ENCODE measurements at places on chromosomes 2 and 18. TPM values are rescaled to one million over a fixed set of nuclear protein-coding genes. Genes with fewer than 3 reads are reported as not detected.

The HYCC2 gene
- total RNA-seq: 40.0 TPM

The DCC gene
- not detected for total RNA-seq

The NOSTRIN gene
- not detected for total RNA-seq

The CCDC141 gene
- total RNA-seq: 0.30 TPM

The TCF23 gene
- total RNA-seq: not detected

The B3GNT7 gene
- 2.8 TPM for total RNA-seq

The DPYSL5 gene
- not detected for total RNA-seq

The OSR1 gene
- not detected for total RNA-seq

The ADD2 gene
- total RNA-seq: not detected

The SLC5A7 gene
- not detected for total RNA-seq

The ABCG5 gene
- total RNA-seq: not detected

The MAPK4 gene
- total RNA-seq: not detected

The CHRNA1 gene
- not detected for total RNA-seq

The SYT4 gene
- not detected for total RNA-seq

The MBP gene
- 67.8 TPM for total RNA-seq

The CDH7 gene
- total RNA-seq: 0.14 TPM

The REG3G gene
- total RNA-seq: not detected

The ZNF521 gene
- total RNA-seq: not detected

The GNAL gene
- total RNA-seq: not detected

The PAX3 gene
- not detected for total RNA-seq

The PRSS56 gene
- total RNA-seq: not detected

The IL18RAP gene
- total RNA-seq: 4.4 TPM

The SLC39A10 gene
- total RNA-seq: 55.1 TPM

The STON1 gene
- total RNA-seq: 0.63 TPM

The CAVIN2 gene
- 3.1 TPM for total RNA-seq

The CNTNAP5 gene
- total RNA-seq: 0.25 TPM

The DYNAP gene
- total RNA-seq: not detected

The HOXD12 gene
- 1.0 TPM for total RNA-seq
